ENCODE measurements at places on chromosomes 3 and 15. TPM values are rescaled to one million over a fixed set of nuclear protein-coding genes. Genes with fewer than 3 reads are reported as not detected.

- peaks cover 11% of the 10 kb centered on the region for H3K4me1 ChIP-seq
- no peak for DNase-seq
- H3K36me3 ChIP-seq: peaks cover 3% of the 10 kb centered on the region
- H3K27ac ChIP-seq: no peak overlapping the region
Measured at GRCh38 chr3:197598404-197598980, 42.7 kb upstream of the BDH1 start.

DNA sequence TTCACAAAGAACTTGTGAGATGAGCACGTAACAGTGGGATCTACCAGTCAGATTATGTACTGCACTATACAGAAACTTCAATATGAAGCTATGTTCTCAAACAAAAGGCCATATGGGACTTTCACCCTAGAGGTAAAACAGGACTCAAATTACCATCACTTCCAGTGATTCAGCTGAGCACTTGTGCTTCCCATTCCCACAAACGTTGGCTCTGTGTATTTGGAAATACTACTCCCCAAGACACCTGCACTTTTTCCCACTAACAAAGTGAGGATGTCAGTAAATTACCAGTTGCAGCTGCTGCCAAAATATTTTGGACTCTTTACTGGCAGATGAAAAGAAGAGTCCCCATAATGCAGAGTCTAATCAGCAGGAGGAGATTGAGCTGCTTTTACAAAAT, 1570.1 kb downstream of the SI start:
- no peak for DNase-seq
- no peaks in the 10 kb centered on the region for H3K4me1 ChIP-seq
- H3K4me3 ChIP-seq: no peak overlapping the region
- no peaks in the 10 kb centered on the region for H3K27me3 ChIP-seq
- H3K27ac ChIP-seq: no peak overlapping the region

- no peak for DNase-seq
- peaks cover 52% of the 10 kb centered on the region for H3K4me1 ChIP-seq
- H3K36me3 ChIP-seq: peaks cover 7% of the 10 kb centered on the region
- H3K27ac ChIP-seq: no peak overlapping the region
- H3K4me3 ChIP-seq: no peak overlapping the region
- no peaks in the 10 kb centered on the region for H3K27me3 ChIP-seq
Measured at GRCh38 chr3:114377426-114377825, 83.6 kb downstream of the TIGIT start.

GRCh38 chr15:67003586-67003985, 61.8 kb upstream of the SMAD3 start:
- H3K27me3 ChIP-seq: no peaks in the 10 kb centered on the region
- H3K27ac ChIP-seq: no peak overlapping the region
- H3K4me1 ChIP-seq: no peaks in the 10 kb centered on the region

TMC3 gene
- not detected for total RNA-seq

MUC4 gene
- total RNA-seq: not detected

LINGO1 gene
- 3.9 TPM for total RNA-seq
